ENCODE measurements at places on chromosomes 7 and 10. TPM values are rescaled to one million over a fixed set of nuclear protein-coding genes. Genes with fewer than 3 reads are reported as not detected.
A peak's percentile ranks its signal among the peaks of the same experiment; 100 is the strongest.

DNA sequence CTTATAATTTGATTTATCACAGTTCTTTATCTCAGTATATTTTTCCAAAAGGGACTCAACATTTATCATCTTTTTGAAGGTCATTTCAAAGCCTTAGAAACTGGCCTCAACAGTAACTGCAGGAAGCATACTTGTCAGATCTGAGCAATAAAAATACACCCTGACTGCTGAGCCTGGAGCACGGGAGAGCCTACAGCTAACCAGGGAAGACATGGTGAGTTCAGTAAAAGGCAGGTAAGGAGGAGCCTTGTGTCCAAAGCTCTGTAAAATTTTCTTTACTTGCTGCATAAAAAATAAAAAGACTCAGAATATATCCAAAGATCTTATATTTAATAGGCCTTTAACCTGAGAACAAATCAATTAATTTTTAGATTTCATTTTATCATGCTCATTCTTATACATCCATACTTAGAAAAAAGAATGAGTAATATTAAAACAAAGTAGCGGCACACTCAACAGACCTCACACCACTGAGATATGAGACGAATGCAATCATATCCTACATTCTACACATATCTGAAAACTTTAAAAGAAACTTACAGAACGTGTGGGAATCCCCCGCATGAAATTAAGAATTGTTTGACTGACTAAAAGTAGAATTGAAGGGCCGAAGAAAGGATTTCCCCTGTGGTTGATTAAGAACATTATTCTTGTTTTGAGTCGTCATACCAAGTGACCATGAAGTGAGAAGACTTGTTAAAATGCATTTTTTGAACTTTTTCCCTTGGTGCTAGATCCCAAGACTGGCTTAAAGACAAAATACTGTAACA is 296.4 kb upstream of the MKLN1 start:
- peak overlapping the region; percentile 49 for H3K4me3 ChIP-seq
- no peak for DNase-seq
- H3K36me3 ChIP-seq, result peaks cover 12% of the 10 kb centered on the region
- H3K4me1 ChIP-seq, result peaks cover 67% of the 10 kb centered on the region

DNA sequence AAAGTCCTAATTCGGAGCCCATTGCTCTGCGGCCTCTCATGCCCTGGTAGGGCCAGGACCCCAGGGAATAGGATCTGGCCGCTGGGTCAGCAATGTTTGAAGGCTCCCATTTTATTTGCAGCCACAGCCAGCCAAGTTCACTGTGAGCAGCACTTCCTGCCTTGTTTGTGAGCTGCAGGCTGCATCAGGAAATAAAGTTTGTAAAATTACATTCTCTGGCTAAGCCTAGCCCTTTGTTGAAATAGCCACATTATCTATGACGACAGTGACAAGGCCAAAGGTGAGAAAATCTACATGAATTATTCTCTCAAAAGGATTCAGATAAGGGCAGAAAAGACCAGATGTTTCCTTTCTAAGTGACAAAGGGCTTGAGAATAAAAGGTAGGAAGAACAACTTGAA is 23.7 kb upstream of the ITGB1 start:
- peak overlapping the region; percentile 39 for H3K27ac ChIP-seq
- peaks cover 36% of the 10 kb centered on the region for H3K4me1 ChIP-seq
- H3K27me3 ChIP-seq, result no peaks in the 10 kb centered on the region
- H3K36me3 ChIP-seq, result no peaks in the 10 kb centered on the region
- DNase-seq, result peak; percentile 32

DNA sequence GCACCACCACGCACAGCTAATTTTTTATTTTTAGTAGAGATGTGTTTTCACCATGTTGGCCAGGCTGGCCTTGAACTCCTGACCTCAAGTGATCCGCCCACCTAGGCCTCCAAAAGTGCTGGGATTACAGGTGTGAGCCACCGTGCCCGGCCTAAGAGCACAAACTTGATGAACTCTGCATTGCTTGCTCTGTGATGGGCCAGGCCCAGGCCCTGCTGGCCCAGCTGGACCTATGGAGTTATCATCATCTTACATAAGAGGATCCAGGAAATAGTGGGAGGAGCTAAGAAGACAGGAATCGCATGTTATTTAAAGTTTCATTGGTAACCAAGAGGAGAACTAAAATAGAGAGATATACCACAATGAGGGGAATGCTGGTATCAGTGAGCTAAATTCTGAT is 86.9 kb downstream of the DAGLB start:
- DNase-seq, result no peak
- H3K4me1 ChIP-seq, result peaks cover 4% of the 10 kb centered on the region
- H3K36me3 ChIP-seq, result no peaks in the 10 kb centered on the region
- H3K27me3 ChIP-seq, result no peaks in the 10 kb centered on the region
- H3K27ac ChIP-seq, result no peak overlapping the region
- H3K4me3 ChIP-seq, result no peak overlapping the region

DNA sequence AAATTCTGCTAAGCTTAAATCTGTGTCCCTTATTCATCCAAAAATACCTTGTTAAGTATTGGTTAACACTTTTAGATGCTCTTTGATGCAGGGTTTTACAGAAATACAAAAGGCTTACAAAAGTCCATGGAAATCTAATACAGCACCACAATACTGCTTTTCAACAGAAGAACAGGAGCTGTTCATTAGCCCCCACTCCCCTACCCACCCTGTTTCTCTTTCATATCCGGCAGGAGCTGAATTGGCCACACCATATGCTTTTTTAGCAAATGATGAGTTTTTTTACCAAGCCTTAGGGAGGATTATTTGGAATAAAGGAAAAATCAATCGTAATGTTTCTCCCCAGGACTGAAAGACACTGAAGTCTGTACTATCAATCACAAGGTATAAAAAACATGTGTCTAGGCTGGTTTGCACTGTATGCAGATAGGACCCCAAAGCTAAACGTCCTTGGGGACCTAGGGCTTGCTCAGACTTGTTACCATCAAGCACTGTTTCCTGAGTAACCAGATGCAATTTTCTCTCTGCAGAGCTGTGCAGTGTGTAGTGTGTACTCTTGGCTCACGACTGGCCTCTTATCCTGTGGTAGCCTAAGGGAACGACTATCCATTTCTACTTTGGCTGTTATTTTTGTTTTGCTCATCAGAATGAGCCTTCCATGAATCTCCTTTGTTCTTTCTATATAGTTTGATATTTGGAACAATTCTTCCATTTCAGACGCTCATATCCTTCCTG is 143.3 kb upstream of the LRGUK start:
- H3K36me3 ChIP-seq, result no peaks in the 10 kb centered on the region
- no peak overlapping the region for H3K4me3 ChIP-seq
- no peaks in the 10 kb centered on the region for H3K4me1 ChIP-seq
- DNase-seq, result no peak
- no peaks in the 10 kb centered on the region for H3K27me3 ChIP-seq
- no peak overlapping the region for H3K27ac ChIP-seq

GRCh38 chr10:71069909-71070666 is 142.3 kb upstream of the UNC5B start:
- H3K27ac ChIP-seq, result no peak overlapping the region
- H3K27me3 ChIP-seq, result no peaks in the 10 kb centered on the region
- no peaks in the 10 kb centered on the region for H3K36me3 ChIP-seq
- H3K4me1 ChIP-seq, result no peaks in the 10 kb centered on the region
- no peak for DNase-seq

DNA sequence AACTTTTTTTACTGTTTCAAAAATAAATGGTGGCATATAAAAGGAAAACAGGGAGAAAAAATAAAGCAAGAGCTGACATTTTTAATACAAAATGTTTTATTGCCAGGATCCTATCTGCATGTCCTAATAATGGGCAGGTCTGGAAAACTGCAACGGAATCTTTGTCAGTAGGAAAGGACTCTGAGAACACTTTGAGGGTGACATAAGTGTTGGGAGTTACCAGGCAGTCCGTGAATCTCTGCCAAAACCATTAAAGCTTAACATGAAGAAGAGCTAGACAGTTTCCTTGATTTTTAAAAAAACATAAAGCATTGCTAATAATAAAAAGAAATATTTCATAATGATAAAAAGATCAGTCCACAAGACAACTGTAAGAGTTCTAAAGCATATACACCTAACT is 80.7 kb downstream of the AGMO start:
- H3K27ac ChIP-seq, result no peak overlapping the region
- H3K27me3 ChIP-seq, result no peaks in the 10 kb centered on the region
- no peaks in the 10 kb centered on the region for H3K36me3 ChIP-seq
- H3K4me3 ChIP-seq, result no peak overlapping the region
- no peaks in the 10 kb centered on the region for H3K4me1 ChIP-seq

- no peaks in the 10 kb centered on the region for H3K36me3 ChIP-seq
- H3K4me3 ChIP-seq, result no peak overlapping the region
- H3K4me1 ChIP-seq, result no peaks in the 10 kb centered on the region
- H3K27me3 ChIP-seq, result no peaks in the 10 kb centered on the region
- no peak for DNase-seq
Observed at GRCh38 chr10:129400426-129400825, 66.6 kb upstream of the MGMT start.

DNA sequence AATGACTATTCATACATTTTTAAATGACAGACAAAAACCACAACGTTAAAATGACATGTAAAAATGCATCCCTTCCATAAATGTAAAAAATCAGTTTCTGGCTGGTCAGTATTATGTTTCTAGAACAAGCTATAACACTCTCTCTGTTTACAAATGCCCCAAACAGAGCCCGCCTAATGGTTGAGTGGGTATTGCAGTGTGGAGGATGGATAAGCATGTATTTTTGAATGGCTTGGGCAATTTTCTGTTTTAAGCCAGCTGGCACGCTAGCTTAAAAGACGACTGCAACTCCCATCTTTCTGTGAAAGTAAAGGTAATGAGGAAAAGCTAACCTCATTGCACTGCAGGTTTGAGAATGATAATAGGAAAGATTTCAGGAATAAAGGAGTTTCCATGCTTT is 430.7 kb downstream of the PARD3 start:
- H3K36me3 ChIP-seq, result no peaks in the 10 kb centered on the region
- no peak overlapping the region for H3K4me3 ChIP-seq
- no peak for DNase-seq

GRCh38 chr10:75083972-75084833 is 27.3 kb upstream of the SAMD8 start:
- H3K27me3 ChIP-seq, result no peaks in the 10 kb centered on the region
- H3K27ac ChIP-seq, result no peak overlapping the region
- DNase-seq, result no peak
- no peak overlapping the region for H3K4me3 ChIP-seq
- H3K36me3 ChIP-seq, result no peaks in the 10 kb centered on the region

GRCh38 chr7:70037171-70037933 is 439.1 kb downstream of the AUTS2 start:
- H3K27me3 ChIP-seq, result peaks cover 2% of the 10 kb centered on the region
- H3K27ac ChIP-seq, result no peak overlapping the region
- H3K4me3 ChIP-seq, result no peak overlapping the region
- H3K36me3 ChIP-seq, result no peaks in the 10 kb centered on the region

DNA sequence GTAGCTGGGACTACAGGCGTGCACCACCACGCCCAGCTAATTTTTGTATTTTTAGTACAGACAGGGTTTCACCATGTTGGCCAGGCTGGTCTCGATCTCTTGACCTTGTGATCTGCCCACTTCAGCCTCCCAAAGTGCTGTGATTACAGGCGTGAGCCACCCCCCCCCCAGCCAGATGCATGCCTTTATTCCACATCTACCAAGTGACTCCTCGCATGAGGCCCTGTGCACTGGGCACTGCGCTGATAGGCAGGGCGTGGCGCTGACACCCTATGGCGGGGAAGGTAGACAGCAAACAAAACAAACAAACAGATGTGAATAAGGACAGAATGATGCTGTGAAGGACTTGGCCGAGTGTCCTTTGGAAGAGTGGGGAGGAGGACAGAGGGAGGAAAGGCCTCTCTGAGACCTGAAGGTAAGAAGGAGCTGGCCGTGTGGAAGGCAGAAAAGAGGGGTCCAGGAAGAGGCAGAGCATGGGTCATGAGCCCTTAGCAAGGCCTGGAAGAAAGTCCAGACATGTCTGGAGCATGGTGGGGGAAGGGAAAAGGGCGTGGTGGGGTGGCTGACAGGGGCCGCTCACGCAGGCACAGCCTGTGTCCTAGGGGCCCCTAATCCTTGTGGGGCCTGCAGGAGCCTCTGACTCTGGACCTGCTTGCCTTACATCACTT is 47.5 kb upstream of the CACUL1 start:
- no peaks in the 10 kb centered on the region for H3K36me3 ChIP-seq
- no peaks in the 10 kb centered on the region for H3K4me1 ChIP-seq
- H3K27me3 ChIP-seq, result peaks cover 5% of the 10 kb centered on the region
- no peak for DNase-seq

- H3K27ac ChIP-seq, result no peak overlapping the region
- H3K36me3 ChIP-seq, result no peaks in the 10 kb centered on the region
- no peaks in the 10 kb centered on the region for H3K27me3 ChIP-seq
- no peak overlapping the region for H3K4me3 ChIP-seq
Observed at GRCh38 chr7:122199171-122199570, 55.1 kb upstream of the AASS start.

GRCh38 chr10:15305634-15306033 is 65.5 kb downstream of the FAM171A1 start:
- no peaks in the 10 kb centered on the region for H3K36me3 ChIP-seq
- peaks cover 10% of the 10 kb centered on the region for H3K27me3 ChIP-seq
- no peak overlapping the region for H3K4me3 ChIP-seq
- H3K27ac ChIP-seq, result no peak overlapping the region
- no peaks in the 10 kb centered on the region for H3K4me1 ChIP-seq
- no peak for DNase-seq

- H3K27me3 ChIP-seq, result no peaks in the 10 kb centered on the region
- no peak overlapping the region for H3K27ac ChIP-seq
- H3K4me3 ChIP-seq, result no peak overlapping the region
- H3K4me1 ChIP-seq, result no peaks in the 10 kb centered on the region
Observed at GRCh38 chr10:131693766-131694165, 207.0 kb upstream of the PPP2R2D start.

DNA sequence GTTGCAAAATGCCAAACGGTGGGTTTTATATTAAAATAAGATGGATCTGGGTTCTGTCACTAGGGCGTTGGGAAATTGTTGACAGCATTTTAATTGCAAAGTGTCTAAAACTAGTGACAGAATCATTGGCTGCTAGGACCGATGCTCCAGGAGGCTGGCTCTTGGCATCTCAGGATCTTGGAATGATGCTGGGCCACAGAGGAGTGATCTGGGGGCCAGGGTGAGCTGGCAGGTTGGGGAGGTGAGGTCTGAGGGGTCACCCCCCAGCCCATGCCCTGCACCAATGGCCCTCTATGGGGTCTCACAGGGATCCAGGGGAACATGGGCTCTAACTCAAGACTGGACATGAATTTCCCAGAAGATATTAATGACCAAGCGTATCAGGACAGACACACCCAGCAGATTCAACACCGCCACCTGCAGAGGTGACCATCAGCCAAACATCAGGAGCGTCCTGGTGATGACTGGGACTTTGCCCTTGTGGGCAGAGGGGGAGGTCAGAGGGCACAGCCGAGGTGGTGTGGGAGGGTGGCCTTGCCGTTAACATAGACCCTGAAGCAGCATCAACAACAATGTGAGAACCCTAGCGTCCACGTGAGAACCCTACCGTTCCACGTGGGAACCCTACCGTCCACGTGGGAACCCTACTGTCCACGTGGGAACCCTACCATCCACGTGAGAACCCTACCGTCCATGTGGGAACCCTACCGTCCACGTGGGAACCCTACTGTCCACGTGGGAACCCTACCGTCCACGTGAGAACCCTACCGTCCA is 89.0 kb upstream of the PPP2R2D start:
- no peaks in the 10 kb centered on the region for H3K27me3 ChIP-seq
- H3K4me3 ChIP-seq, result no peak overlapping the region
- H3K36me3 ChIP-seq, result no peaks in the 10 kb centered on the region
- no peak overlapping the region for H3K27ac ChIP-seq
- no peaks in the 10 kb centered on the region for H3K4me1 ChIP-seq

The HOXA7 gene
- not detected for total RNA-seq

The HOXA10 gene
- total RNA-seq, result not detected

The DNAJB6 gene
- 69.3 TPM for total RNA-seq

The LIPJ gene
- total RNA-seq, result not detected

All from activated CD8-positive, alpha-beta T cell treated with anti-CD3 and anti-CD28 coated beads, Interleukin-2, amount 10 ng/mL, durations not matched to agents 7 days and 5 days (primary cell).